ENCODE measurements at places on chromosomes 1 and 21.
A peak's percentile ranks its signal among the peaks of the same experiment; 100 is the strongest.

- no peak for DNase-seq
Measured at GRCh38 chr1:115123116-115123515, 33.8 kb upstream of the TSPAN2 start.

- no peak for DNase-seq
Measured at GRCh38 chr1:55048453-55049270, 9.3 kb downstream of the PCSK9 start.

- DNase-seq = no peak
Measured at GRCh38 chr1:224539971-224540370, 76.1 kb upstream of the CNIH3 start.

DNA sequence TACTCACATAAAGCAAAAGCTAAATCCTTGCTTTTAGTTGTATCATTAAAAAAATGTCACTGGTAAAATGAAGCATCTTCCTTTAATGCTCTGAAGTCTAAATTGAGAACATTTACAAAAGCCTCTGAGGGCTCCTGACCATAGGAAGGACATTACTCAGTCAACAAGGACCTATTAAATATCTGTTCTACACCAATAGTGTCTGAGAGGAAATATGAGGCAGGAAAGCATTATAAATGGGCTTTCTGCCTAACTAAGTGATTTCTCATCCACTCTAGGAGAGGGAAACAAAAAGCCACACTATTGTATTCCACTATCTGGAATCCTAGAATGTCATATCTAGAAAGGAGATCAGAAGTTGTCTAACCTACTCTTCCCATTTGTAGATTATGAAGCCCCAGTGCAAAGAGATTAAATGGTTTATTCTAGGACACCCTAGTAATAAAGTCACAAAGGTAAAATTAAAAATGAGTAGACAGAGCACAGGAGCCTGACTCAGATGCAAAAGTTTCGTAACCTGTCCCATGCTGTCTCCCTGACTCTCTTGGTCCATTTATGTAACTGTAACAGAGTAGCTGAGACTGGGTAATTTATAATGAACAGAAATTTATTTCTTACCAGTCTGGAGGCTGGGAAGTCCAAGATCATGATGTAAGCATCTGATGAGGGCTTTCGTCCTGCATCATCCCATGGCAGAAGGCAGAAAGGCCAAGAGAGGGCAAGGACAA, 17.6 kb downstream of the RGS1 start:
- DNase-seq = no peak

DNA sequence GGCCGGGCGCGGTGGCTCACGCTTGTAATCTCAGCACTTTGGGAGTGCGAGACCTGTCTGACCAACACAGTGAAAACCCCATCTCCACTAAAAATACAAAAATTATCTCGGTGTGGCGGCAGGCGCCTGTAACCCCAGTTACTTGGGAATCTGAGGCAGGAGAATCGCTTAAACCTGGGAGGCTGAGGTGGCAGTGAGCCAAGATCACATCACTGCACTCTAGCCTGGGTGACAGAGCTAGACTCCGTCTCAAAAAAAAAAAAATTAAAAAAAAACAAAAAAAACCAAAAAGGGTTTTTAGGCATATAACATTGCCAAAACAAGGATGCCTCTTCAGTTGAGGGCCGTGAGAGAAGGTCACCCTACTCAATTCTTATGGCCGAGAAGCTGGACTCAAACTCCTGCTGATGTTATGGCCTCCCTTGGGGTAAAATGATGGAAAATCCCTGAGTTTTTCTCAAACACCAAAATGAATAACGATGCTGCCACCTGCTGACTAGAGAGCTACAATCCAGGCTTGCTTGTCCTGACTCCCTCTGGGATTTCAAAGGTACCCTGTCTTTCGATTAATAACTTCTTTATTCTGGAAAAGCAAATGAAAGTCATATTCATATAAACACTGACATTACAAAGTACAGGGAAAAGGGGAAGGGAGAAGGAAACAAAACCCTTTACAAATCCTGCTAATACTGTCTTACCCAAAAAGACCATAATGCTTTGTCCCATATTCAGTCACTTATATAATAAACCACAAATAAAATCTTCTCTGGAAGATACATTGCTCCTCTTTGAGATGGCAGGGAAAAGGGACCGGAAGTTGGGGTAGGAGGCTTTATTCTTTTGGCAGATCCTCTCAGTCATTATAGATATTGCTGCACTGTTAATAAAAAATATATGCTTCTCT, 10.7 kb downstream of the RAB42 start:
- peak; percentile 87 for DNase-seq

GRCh38 chr1:67664048-67664447, 21.0 kb upstream of the GADD45A start:
- DNase-seq = no peak

DNA sequence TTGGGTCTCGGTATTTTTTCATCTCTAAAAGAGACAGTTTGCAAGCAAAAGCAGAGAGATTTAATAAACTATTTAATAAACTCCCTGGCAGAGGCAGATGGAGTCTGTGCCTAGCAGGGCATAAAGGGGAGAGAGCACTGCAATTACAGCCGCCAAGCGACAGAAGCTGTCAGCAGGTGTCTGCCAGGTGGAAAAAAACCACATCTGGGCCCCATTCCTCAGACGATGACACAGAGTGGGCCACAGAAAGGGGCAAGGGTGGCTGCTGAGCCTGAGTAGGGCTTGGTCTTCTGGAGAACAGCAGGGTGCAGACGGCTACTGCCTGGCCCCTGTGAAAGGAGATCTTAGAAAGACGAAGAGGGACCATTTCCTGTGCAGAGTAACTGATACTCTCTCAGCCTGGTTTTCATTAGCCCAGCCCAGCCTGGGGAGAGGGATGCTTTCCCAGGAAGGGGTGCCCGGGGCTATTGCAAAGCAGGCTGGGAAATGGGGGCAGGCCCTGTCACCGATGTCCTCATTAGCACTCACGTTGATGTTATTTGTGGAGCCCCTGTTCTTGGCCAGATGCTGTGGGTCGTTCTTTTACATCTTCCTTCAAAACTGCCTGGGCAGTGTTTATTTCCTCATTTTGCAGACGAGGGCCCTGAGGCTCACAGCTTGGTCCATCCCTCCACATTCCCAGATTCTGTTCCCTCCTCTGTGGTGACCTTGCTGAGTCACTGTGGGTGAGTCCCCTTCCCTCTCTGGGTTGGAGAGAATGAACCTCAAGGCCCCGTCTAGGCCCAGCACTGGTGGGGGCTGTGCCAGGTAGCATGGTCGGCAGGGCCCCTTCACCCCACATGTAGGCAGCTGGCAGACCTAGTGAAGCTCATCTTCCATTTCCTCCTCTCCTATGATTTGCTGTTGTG, 472.7 kb downstream of the PTPRU start:
- DNase-seq = peak; percentile 94

DNA sequence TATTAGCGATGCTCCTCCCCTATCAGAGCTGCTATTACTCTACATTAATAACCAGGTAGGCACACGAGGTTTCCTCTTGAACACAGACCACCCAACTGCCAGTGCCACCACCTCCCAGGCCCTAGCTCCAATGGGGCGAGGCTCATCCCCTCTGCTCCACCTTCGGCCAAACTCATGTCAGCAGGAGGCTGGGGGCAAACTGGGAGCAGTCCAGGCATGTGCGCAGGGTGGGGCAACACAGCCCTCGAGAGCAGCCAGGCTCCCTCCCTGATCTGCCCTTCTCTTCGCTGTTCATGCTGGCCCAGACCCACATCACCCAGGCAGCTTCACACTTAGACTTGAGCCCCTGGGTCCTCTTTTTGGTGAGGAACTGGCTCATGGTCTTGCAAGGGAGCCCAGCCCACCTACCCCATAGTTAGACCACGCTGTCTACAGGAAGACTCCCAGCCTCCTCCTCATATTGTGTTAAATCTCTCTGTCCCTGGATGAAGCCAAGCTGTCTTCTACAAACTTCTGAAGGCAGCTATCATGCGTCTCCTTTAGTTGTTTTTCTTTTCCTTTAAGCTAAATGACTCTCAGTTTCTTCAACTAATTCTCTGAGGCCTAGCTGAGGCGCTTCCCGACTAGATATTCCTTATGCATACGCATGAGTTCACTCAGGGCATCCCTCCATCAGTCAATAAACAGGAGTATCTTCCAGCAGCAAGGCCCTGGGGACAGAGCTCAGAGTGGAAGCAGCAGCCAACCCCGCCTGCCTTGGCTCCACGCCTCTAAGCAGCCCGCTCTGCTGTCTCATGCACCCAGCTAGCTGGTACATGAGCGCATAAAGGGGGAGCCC, 12.0 kb downstream of the TMEM9 start:
- peak; percentile 24 for DNase-seq

Data from NCI-H2171 treated with DMSO at 0.1 percent for 48 hours (cell line).